ENCODE measurements at places on chromosomes 12 and 14. TPM values are rescaled to one million over a fixed set of nuclear protein-coding genes. Genes with fewer than 3 reads are reported as not detected.

The VRTN gene
- total RNA-seq = not detected

The DHRS2 gene
- 2.3 TPM for total RNA-seq

The KRT85 gene
- total RNA-seq = not detected

The RHNO1 gene
- total RNA-seq = 51.1 TPM

The ISM2 gene
- total RNA-seq = not detected

The WNT5B gene
- total RNA-seq = 0.76 TPM

The LTB4R2 gene
- 7.9 TPM for total RNA-seq

The TMTC2 gene
- 3.0 TPM for total RNA-seq

The LRFN5 gene
- not detected for total RNA-seq
